ENCODE measurements at places on chromosomes 6 and 20.
A peak's percentile ranks its signal among the peaks of the same experiment; 100 is the strongest.

GRCh38 chr6:37242429-37243052 lies 15.0 kb upstream of the TBC1D22B start:
- peak; percentile 97 for DNase-seq

- DNase-seq: peak; percentile 83
Measured at GRCh38 chr20:4053071-4053919, 37.9 kb upstream of the RNF24 start.

DNA sequence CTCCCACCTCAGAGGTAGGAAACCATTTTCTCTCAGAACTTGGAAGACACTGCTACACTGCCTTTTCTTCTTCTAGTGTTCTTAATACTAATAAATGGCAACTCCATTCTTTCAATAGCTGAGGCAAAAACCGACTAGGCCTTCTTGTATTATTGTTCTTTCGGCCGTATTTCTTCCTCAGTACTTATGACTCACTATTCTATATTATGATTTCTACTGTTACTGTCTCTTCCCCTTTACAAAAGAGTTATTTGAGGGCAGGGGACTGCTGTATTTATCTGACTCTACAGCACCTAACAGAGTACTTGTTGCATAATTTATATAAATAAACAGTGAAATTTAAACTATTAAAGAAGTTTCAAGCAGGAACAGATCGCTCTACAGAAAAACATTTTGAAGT lies 3.1 kb downstream of the DNAAF9 start:
- no peak for DNase-seq

DNA sequence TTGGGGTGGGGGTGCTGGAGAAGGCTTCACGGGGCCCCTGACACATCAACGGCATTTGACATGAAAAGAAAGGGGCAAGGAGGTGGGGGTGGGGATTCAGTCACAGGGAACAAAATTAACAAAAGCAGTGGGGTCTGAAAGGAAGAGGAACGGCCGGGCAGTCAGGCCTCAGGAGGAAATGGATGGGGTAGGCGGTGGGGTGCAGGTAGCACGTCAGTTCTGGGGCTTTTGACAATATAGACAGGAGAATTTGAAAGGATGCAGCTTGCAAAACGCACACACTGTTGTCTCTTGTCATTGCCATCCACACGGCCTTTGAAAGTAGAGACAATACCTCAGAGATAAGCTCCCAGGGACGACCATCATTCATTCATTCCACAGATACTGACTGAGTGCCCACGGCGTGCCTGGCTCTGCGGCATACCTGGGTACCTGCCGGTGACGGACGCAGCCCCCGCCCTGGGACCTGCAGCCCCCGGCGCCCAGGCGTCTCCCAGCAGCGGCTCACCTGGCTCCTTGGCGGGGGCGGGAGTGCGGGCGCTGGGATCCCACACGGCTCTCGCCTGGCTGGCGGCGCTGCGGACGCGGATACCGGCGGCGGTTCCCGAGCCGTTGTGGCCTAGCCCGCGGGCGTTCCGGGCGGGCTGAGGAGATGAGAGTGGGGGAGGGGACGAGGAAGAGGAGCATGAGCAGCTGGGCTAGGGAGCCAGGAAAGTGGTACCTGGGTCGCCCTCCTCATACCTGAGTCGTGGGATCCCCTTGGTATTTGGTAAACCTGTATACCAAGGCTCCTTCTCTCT lies at the start of gene SLC26A8:
TSS of gene SLC26A8 (minus strand) at position 646 of the 800 bp plus-strand sequence. CDS start 4,934 bp downstream, outside the sequence.
- no peak for DNase-seq

DNA sequence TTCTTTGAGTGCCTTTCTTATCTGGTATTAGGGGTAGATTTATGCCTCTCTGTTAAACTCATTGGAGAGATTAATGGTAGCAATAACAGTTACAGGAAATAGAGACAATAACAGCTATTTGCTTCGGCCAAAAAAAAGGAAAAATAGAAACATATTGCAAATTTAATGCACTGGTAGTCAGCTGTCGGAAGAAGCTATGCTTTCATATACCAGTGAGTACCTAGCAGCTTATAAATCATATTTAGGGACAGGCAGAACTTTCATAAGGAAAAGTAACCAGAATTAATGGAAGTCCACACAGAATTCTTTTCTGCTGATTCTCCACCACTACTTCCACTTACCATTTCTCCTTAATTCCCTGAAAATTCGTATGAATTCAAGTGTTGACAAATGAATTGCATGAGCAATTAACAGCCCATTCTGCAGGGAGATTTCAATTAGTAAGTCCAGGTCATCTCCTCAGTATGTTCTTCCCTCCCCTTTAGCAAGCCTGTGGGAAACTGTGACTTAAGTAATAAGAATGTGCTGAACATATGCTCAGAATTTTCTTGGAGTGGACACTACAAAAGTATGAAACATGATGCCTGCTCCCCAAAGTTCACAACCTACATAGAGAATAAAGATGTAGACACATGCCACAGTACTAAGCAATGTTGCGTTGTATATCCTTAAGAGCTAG lies 196.7 kb upstream of the KCNQ5 start:
- peak; percentile 76 for DNase-seq

GRCh38 chr20:24431279-24432045 lies 38.0 kb upstream of the SYNDIG1 start:
- DNase-seq: no peak

DNA sequence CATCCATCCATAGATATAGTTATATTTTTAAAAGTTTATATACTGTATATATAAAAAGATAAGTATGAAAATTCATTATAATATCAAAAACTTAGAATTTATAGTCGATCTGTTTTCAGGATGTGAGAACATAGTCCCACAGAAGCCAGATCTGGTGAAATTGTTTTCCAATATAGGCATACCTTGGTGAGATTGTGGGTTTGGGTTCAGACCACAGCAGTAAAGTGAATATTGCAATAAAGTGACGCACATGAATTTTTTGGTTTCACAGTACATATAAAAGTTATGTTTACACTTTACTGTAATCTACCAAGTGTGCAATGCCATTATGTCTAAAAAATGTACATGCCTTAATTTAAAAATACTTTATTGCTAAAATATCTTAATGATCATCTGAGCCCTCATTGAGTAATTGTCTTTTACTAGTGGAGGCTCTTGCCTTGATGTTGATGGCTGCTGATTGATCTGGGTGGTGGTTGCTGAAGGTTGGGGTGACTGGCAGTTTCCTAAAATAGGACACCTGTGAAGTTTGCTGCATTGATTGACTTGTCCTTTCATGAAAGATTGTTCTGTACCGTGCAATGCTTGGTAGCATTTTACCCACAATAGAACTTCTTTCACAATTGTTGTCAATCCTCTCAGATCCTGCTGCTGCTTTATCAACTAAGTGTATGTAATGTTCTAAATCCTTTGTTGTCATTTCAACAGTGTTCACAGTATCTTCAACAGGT lies 29.8 kb downstream of the AIG1 start:
- DNase-seq: no peak

DNA sequence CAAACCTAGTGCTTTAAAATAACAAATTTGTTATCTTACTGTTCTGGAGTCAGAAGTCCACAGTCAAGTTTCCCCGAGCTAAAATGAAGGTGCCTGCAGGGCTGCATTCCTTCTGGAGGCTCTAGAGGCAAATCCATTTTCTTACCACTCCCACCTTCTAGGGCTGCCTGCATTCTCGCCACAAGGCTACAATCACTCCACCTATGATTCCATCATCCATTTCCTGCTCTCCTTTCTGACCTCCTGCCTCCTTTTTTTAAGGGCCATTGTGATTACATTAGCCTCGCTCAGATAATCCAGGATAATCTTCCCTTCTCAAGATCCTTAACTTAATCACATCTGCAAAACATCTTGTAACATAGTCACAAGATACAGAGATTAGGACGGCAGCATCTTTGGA lies 42.4 kb upstream of the SIRT5 start:
- DNase-seq: no peak

DNA sequence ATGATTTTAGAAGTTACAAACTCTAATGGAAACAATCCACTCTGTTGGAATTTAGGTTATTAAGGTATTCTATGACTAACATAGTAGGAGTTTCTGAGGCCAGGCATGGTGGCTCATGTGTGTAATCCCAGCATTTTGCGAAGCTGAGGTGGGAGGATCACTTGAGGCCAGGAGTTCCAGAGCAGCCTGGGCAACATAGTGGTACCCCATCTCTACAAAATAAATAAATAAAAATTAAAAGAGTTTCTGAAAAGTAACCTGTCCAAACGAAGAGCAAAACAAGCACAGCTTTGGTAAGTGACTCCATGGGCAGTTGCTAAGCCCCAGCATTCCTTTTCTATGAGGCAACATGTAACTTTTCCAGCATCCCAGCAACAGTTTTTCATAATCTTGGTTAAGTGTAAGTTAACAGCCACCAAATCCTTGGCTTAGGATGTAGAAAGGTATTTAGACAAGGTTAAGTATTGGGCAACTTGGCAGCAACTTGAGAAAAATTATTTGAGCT lies 86.3 kb downstream of the SOX4 start:
- DNase-seq: peak; percentile 73

DNA sequence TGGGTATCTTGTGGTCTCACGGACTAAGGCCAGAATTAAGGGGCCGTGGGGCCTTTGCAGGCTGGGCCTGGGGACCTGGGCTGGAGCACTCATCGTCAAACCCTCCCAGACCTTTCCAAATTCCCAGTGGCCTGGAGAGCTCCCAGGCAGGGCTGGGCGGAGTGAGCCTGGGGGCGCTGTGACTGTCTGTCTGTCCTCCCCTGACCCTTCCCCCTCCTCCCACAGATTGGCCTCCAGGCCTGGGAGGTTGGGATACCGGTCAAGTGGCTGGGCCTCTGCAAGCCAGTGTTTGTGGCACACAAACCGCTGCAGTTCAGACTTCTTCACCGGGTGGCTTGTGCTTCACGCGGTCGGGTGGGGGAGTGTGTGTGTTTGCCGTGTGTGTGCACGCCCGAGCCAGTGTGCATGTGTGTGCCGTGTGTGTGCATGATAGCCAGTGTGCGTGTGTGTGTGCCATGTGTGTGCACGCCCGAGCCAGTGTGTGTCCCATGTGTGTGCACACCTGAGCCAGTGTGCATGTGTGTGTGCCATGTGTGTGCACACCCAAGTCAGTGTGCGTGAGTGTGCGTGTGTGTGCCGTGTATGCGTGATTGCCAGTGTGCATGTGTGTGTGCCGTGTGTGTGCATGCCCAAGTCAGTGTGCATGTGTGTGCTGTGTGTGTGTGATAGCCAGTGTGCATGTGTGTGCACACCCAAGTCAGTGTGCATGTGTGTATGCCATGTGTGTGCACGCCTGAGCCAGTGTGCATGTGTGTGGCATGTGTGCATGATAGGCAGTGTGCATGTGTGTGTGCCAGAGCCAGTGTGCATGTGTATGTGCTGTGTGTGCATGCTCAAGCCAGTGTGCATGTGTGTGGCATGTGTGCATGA lies 6.3 kb downstream of the RBBP8NL start:
- DNase-seq: no peak

- DNase-seq: no peak
Measured at GRCh38 chr6:168649209-168649608, 208.2 kb downstream of the SMOC2 start.

GRCh38 chr20:23820493-23820892 lies 6.0 kb downstream of the CST2 start:
- no peak for DNase-seq

- peak; percentile 15 for DNase-seq
Measured at GRCh38 chr6:149473080-149474052, 11.4 kb downstream of the ZC3H12D start.

- DNase-seq: no peak
Measured at GRCh38 chr6:140893432-140893831, 1239.3 kb upstream of the GJE1 start.

DNA sequence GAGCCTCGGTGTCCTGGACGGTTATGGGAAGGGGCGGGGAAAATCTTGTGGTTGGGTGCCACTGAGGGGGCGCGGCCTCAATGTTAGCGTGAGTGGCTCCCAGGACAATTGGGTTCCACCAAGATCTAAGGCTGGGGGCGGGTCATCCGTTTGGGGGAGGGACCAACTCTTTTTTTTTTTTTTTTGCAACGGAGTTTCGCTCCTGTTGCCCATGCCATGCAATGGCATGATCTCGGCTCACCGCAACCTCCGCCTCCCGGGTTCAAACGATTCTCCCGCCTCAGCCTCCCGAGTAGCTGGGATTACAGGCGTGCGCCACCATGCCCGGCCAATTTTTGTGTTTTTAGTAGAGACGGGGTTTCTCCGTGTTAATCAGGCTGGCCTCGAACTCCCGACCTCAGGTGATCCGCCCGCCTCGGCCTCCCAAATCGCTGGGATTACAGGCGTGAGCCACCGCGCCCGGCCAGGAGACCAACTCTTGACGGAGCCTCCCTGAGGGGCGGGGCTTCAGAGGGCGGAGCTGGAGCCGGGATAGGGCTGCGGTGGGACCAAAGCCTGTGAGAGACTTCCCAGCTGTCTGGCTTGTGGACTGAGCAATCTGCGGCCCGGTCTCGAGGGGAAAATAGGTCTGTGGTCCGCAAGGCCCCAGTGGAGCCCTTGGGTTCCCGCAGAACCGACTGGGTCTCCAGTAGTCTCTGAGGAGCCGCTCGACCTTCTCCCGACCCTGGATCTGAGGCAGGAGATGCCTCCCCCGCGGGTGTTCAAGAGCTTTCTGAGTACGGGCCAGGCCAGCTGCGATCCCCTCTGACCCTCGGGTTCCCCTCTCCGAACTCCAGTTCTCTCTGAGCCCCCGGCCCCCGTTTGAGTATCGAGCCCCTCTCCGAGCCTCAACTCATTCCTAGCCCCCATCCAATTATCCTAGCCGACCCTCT lies 1.1 kb downstream of the SPAG4 start:
- peak; percentile 32 for DNase-seq

GRCh38 chr6:12537389-12537788 lies 179.2 kb upstream of the PHACTR1 start:
- no peak for DNase-seq

GRCh38 chr20:33948480-33948879 lies 45.2 kb upstream of the RALY start:
- DNase-seq: no peak

- peak; percentile 68 for DNase-seq
Measured at GRCh38 chr6:25138233-25138933, 140.8 kb upstream of the CARMIL1 start.

DNA sequence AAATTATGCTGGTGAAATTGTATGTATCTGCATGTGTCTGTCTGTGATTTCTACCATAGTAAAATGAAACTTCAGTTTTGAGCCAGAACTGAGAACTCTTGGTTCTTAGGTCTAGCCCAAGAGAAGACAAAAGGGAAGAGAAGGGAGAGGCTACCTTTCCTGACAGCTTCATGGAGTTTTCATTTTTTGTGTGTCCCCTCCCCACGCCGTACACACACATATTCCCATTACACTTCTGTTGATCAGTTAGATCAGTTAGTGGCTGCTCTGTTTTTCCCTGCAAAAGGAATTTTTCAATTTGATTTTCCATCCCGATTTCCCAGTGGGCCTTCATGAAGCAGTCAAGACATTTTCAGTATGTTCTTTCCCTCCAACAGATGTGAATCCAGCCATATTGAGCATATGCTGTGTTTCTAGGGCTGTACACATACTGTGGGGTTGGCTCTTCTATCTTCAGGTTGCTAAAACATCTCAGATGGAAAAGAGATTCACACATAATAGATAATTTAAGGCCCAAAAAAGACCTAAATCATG lies 52.5 kb downstream of the HIVEP1 start:
- DNase-seq: no peak
